ENCODE measurements at places on chromosomes 13 and 19. TPM values are rescaled to one million over a fixed set of nuclear protein-coding genes. Genes with fewer than 3 reads are reported as not detected.
A peak's percentile ranks its signal among the peaks of the same experiment; 100 is the strongest.

GRCh38 chr13:30743319-30744055 is 8.1 kb downstream of the ALOX5AP start:
- no peak for DNase-seq
- peak overlapping the region; percentile 80 for H3K4me3 ChIP-seq
- H3K4me1 ChIP-seq: peaks cover 76% of the 10 kb centered on the region
- H3K36me3 ChIP-seq: peaks cover 18% of the 10 kb centered on the region

DNA sequence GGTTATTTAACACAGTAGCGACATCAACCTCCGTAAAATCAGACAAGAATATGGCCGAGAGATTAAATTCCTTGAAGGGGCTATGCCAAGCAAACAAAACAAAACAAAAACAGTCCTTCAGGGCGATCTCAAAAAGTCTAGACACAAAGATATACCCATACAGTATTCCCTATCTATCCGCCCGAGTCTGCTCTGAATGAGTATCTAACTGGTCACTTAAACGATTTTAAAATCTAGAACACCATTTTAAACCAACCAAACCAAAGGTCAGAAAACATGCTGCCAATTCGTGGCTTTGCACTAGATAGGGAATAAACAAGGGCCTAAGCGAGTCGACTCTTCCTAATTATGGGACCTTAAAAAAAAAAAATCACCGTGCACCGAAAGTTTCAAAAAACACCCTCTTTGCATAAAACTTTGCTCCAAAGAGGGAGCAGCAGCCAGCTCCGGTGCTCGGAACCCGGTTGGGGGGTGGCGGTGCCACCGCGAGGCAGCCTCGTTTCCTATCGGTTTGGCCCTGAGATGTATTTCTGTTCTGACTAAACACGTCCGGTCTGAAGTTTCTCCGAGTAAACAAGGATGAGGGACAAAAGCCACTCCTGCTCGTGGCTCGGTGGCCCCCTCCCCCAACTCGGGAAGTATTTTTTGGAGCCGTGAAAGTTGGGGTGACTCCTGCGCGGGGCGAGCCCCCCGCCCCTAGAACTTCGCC is 1.8 kb downstream of the HMGB1 start:
- H3K36me3 ChIP-seq: peaks cover 33% of the 10 kb centered on the region
- DNase-seq: peak; percentile 85
- H3K4me3 ChIP-seq: peak overlapping the region; percentile 81
- H3K4me1 ChIP-seq: peaks cover 57% of the 10 kb centered on the region

GRCh38 chr19:28881616-28882015 is 331.3 kb downstream of the UQCRFS1 start:
- DNase-seq: no peak
- no peaks in the 10 kb centered on the region for H3K36me3 ChIP-seq
- H3K4me1 ChIP-seq: no peaks in the 10 kb centered on the region
- no peak overlapping the region for H3K4me3 ChIP-seq

DNA sequence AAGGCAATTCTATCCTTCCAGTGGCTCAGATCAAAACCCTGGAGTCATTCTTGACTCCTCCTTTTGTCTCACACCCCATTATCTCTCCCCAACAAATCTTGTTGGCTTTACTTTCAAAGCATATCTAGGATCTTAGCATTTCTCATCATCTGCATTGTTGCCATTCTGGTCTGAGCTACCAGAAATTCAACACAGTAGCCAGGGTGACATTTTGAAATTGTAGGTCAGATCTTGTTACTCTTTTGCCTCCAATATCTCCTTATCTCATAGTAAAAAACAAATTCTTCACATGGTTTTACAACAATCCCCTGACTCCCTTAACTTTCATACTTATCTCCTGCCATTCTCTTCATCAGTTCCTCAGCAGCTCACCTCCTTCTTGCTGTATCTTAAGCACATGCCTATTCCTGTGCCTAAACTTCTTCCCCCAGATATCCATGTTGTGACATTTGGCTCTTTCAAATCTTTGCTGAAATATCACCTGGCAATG is 115.8 kb downstream of the KLF5 start:
- H3K4me3 ChIP-seq: no peak overlapping the region
- no peaks in the 10 kb centered on the region for H3K27me3 ChIP-seq
- no peaks in the 10 kb centered on the region for H3K36me3 ChIP-seq

GRCh38 chr13:97254816-97255215 is 32.7 kb downstream of the MBNL2 start:
- peaks cover 3% of the 10 kb centered on the region for H3K36me3 ChIP-seq
- DNase-seq: no peak
- no peak overlapping the region for H3K27ac ChIP-seq

DNA sequence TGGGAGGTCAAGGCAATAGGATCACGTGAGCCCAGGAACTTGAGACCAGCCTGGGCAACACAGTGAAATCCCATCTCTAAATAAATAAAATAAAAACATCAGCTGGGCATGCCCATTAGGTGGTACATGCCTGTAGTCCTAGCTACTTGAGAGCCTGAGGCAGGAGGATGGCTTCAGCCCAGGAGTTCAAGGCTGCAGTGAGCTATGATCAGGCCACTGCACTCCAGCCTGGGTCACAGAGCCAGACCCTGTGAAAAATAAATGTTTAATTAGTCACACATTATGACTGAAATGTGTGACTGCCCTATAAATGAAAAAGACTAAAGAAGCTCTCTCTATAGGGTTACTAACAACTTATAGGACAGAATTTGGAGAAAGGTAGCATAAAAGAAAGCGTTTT is 37.7 kb downstream of the USP12 start:
- no peaks in the 10 kb centered on the region for H3K27me3 ChIP-seq
- peak overlapping the region; percentile 59 for H3K4me3 ChIP-seq
- H3K36me3 ChIP-seq: peaks cover 7% of the 10 kb centered on the region
- no peak for DNase-seq

DNA sequence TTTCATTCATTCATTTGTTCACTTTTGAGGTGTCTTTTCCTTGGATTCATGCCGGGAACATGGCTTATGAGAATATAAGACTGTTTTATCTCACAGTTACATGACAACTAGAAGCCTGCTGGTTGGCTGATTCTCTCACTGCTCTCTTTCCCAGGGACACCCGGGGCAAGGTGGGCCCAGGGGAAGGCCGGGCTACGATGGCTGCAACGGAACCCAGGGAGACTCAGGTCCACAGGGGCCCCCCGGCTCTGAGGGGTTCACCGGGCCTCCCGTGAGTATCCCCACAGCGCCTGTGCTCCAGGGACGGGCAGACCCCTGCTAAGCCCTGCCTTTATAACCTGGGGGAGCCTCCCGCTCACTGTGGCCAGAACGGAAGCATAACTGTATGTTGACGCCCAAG is 121.2 kb downstream of the COL4A2 start:
- H3K36me3 ChIP-seq: peaks cover 2% of the 10 kb centered on the region
- no peak overlapping the region for H3K4me3 ChIP-seq
- H3K27ac ChIP-seq: no peak overlapping the region
- no peak for DNase-seq
- peaks cover 86% of the 10 kb centered on the region for H3K27me3 ChIP-seq
- no peaks in the 10 kb centered on the region for H3K4me1 ChIP-seq

DNA sequence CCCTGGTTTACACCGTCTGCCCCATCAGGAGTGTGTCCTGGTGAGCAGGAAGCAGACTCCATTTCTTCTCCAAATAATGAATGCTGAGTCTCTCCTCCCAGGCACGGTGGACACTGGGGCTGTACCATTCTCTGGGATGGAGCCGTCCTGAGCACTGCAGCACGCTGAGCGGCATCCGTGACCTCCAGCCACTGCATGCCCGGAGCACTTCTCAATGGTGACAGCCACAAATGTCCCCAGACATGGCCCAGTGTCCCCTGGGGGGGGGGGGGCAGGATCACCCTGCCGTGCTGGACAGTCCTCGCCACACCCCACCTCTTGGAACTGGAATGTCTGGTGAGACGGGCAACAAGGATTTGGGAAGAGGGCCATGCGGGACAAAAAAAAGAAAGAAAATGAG is 37.4 kb downstream of the GNG7 start:
- no peak overlapping the region for H3K27ac ChIP-seq
- DNase-seq: no peak
- H3K36me3 ChIP-seq: peaks cover 2% of the 10 kb centered on the region

DNA sequence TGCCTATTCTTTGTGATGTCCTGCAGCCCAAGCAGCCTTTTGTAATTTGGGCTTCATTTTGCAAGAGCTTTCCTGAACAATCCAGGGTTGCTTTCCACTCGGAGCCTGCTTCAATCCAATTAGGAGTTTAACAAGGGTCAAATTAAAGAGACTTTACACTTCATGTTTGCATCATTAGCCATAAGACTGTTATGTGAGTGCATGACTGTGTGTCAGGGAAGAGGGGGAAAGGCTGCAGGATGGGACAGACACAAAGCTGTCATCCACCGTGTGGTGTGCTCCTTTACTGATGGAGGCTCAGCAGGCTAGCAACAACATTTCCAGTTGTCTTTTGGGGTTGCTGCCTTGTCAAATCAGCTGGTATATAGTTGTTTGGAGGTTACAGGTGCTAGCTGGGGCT is 23.7 kb upstream of the MAB21L1 start:
- H3K27ac ChIP-seq: no peak overlapping the region
- H3K27me3 ChIP-seq: no peaks in the 10 kb centered on the region
- no peaks in the 10 kb centered on the region for H3K36me3 ChIP-seq
- no peak for DNase-seq

PTGIR gene
- 32.4 TPM for total RNA-seq

DNA sequence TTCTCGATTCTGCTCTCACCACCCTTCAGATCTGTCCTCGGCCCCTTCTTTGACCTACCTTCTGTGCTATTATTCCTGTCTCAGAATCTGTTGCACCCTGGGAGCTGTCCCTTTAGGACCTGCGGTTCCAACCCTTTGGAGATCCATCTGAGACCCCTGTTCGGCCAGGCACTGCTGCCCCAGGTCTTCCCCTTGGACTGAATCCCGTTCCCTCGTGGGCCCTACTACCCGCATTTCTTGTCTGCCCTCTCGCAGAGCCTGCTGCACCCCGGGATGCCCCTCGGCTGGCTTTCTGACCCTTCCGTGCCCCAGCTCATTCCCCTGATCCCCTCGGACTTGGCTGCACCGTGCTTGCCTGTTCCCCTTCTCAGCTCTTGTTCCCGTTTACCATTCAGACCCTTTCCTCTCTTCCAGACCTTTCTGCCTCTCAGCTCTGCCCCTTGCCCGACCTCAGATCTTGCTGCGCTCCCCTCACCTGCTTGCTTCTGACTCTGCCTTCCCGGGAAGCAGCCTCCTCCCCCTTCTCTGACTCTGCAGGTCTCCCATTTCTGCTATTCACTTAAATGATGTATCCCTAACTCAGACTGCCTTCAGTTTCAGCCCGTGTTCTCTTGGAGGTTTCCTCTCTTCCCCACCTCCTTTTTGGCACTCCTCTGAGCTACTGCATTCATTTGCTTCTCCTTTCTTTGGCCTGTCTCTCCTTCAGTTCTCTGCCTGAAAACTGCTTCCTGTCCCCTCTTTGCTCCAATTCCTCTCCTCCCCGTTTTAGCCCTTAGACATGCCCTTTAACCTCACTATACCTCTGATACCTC is 1.1 kb downstream of the ARHGAP35 start:
- H3K4me1 ChIP-seq: peaks cover 37% of the 10 kb centered on the region
- no peaks in the 10 kb centered on the region for H3K27me3 ChIP-seq

FFAR3 gene
- total RNA-seq: 6.6 TPM

TUBB4A gene
- 11.9 TPM for total RNA-seq

GTF2F2 gene
- total RNA-seq: 13.8 TPM

- H3K36me3 ChIP-seq: no peaks in the 10 kb centered on the region
- peak; percentile 30 for DNase-seq
- no peak overlapping the region for H3K27ac ChIP-seq
- H3K4me1 ChIP-seq: no peaks in the 10 kb centered on the region
- no peak overlapping the region for H3K4me3 ChIP-seq
These were observed 11.4 kb downstream of the NDUFA11 start for GRCh38 chr19:5891938-5892771.

- H3K27ac ChIP-seq: no peak overlapping the region
- H3K4me3 ChIP-seq: no peak overlapping the region
- DNase-seq: no peak
- H3K4me1 ChIP-seq: no peaks in the 10 kb centered on the region
- H3K27me3 ChIP-seq: no peaks in the 10 kb centered on the region
These were observed 958.4 kb upstream of the SLC10A2 start for GRCh38 chr13:104024416-104025170.

DNA sequence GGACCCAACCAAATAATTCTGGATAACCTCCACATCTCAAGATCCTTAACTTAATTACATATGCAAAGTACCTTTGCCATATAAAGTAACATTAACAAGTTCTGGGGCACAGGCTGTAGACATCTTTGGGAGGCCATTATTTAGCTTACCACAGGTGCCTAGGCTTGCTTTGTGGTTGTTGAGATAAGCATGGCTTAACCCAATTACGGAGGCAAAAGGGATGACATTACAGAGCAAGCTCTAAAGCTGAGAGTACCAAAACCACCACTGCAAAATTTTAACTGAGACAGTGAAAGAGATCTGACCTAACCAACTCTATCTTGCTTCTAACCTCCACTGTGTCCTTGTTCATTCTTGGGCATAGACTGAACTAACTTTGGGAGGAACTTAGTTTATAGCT is 502.9 kb upstream of the ATXN8OS start:
- peaks cover 2% of the 10 kb centered on the region for H3K36me3 ChIP-seq
- no peaks in the 10 kb centered on the region for H3K27me3 ChIP-seq
- H3K27ac ChIP-seq: no peak overlapping the region
- no peak overlapping the region for H3K4me3 ChIP-seq

DNA sequence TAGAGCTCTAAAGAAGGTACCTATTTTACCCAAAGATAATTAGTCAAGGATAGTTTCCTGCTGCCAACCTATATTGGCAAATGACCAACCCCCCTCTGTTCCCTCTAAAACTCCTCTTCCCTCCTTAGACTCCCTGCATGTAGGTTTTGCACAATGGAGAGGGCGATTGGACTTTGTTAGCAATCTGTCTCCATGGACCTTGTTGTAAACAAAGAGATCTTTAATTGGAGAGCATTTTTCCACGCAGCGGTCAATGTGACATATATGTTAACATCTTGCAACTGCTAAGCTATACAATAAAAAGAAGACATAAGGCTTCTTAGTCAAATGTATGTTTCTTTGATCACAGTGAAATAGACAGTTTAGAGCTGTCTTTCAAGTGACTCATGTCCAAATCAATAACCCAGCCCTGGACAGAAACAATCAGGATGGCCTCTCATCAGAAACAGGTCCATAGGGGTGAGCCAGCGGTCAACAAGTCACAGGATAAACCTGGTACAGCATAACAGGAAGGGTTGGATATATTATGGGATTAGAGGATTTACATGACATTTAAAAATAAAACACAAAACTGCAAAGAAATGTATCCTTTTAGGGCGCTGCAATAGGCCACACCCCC is 69.7 kb upstream of the UBL3 start:
- no peaks in the 10 kb centered on the region for H3K36me3 ChIP-seq
- peaks cover 35% of the 10 kb centered on the region for H3K4me1 ChIP-seq
- H3K4me3 ChIP-seq: no peak overlapping the region
- H3K27ac ChIP-seq: no peak overlapping the region

MEIS3 gene
- total RNA-seq: 0.26 TPM
